Mammary microvascular endothelial cell (primary cell): ENCODE measurements at places on chromosomes 12 and 14. TPM values are rescaled to one million over a fixed set of nuclear protein-coding genes. Genes with fewer than 3 reads are reported as not detected.

Gene SOS2
- total RNA-seq = 14.4 and 17.1 TPM in 2 replicates

Gene HOXC6
- total RNA-seq = not detected in 2 replicates

Gene COCH
- total RNA-seq = 0.13 and 0.79 TPM in 2 replicates

Gene RAB3IP
- total RNA-seq = 10.5 and 13.0 TPM in 2 replicates

Gene GALNT8
- not detected in 2 replicates for total RNA-seq

Gene KERA
- total RNA-seq = not detected in 2 replicates

Gene AP4S1
- total RNA-seq = 7.2 TPM in 2 replicates

Gene MED6
- 23.4 and 34.5 TPM in 2 replicates for total RNA-seq

Gene LMNTD1
- total RNA-seq = 0.07 TPM in 1 of 2 replicates, not detected in the other

Gene KRT8
- 13.9 and 14.4 TPM in 2 replicates for total RNA-seq

Gene EFS
- total RNA-seq = not detected in 2 replicates

Gene LUM
- not detected in 2 replicates for total RNA-seq

Gene FLVCR2
- total RNA-seq = 2.1 and 2.7 TPM in 2 replicates

Gene KCNA1
- not detected in 2 replicates for total RNA-seq

Gene KCNMB4
- total RNA-seq = under 0.01 and 0.05 TPM in 2 replicates

Gene ALKBH1
- total RNA-seq = 11.7 and 12.6 TPM in 2 replicates

Gene NANOG
- not detected in 2 replicates for total RNA-seq

Gene TPPP2
- not detected in 2 replicates for total RNA-seq

Gene SYNE3
- total RNA-seq = 15.8 and 21.6 TPM in 2 replicates

Gene HOXC12
- not detected in 2 replicates for total RNA-seq

Gene NFYB
- 11.4 and 12.1 TPM in 2 replicates for total RNA-seq

Gene YBX3
- total RNA-seq = 355 and 378 TPM in 2 replicates

Gene HRK
- total RNA-seq = not detected in 2 replicates

Gene CMA1
- total RNA-seq = not detected in 2 replicates

Gene CLEC4E
- total RNA-seq = not detected in 2 replicates

Gene DCAF11
- 43.6 and 46.1 TPM in 2 replicates for total RNA-seq

Gene GARIN6
- not detected in 2 replicates for total RNA-seq

Gene AQP2
- total RNA-seq = not detected in 2 replicates

Gene RPGRIP1
- 0.05 TPM in 1 of 2 replicates, not detected in the other for total RNA-seq

Gene BRMS1L
- 3.0 and 3.8 TPM in 2 replicates for total RNA-seq

Gene APOF
- not detected in 2 replicates for total RNA-seq

Gene PDZRN4
- total RNA-seq = not detected in 2 replicates

Gene PROX2
- not detected in 2 replicates for total RNA-seq

Gene PTPN11
- total RNA-seq = 63.4 and 65.5 TPM in 2 replicates

Gene MDGA2
- total RNA-seq = not detected in 2 replicates

Gene NGB
- not detected in 2 replicates for total RNA-seq

Gene VPS29
- total RNA-seq = 122 and 133 TPM in 2 replicates

Gene MEG3
- 4.1 and 5.6 TPM in 2 replicates for total RNA-seq
